Activated T-cell treated with anti-CD3 and anti-CD28 coated beads for 48 hours (primary cell): ENCODE measurements at places on chromosomes 5 and 9.

- no peak for DNase-seq
These were observed 167.8 kb downstream of the PAM start for GRCh38 chr5:102922799-102923477.

GRCh38 chr5:6399980-6400910 is 21.9 kb upstream of the MED10 start:
- DNase-seq = no peak

DNA sequence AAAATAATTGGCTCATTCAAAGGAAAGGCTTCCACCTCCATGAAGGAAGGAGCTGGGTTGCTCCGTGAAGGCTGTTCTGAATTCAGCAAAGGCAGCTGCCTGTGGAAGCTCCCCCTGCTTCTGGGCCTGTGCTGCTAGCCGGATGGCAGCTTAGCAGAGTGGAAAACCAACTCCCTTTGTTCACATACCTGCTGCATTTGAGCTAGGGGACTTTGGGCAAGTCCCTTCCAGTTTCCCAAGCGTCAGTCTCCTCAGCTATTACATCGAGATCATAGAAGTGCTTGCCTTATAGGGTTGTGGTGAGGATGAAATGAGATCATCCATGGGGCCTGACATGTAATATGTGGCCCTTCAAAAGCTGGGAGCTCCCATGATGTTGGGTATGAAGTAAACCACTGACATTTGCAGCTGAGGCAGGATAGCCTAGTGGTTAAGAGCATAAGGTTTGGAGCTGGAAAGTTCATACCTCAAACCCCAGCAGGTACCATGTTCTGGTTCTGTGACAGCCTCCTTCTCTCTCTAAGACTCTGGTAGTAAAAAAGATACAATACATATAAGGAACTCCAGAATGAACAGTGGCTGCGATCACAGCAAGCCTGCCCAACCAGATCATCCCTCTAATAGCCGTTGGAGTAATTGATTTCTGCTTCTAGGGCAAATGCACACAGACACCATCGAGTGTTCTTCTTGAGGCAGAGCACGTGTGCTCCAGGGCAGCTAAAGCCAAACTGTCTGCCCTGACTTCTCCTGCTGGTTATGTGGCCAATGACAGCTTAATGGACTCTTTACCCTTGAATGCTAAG is 11.0 kb upstream of the DENND1A start:
- DNase-seq = no peak

- DNase-seq = no peak
These were observed 179.0 kb upstream of the TNC start for GRCh38 chr9:115296831-115297565.

DNA sequence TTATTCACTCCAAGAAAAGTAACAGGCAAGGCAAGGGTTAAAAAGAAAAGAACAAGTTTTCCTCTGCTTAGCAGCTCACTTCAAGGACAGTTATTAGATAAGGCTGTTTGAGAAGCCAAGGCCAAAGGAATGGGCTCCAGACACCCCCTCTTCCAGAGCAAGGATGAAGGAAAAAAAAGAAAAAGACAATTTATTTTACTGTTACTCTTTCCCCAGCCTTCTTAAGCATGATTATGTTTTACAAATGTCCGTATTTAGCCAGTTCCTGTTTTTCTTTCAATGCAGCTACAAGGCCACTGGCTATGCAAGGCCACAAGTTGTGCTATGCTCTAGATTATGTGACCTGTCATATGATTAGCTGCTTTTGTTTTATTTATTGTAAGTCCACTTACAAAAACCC is 106.5 kb upstream of the SIMC1 start:
- no peak for DNase-seq

GRCh38 chr9:105385381-105385985 is 62.4 kb upstream of the FSD1L start:
- DNase-seq = no peak

- no peak for DNase-seq
These were observed 539.6 kb downstream of the LRRC70 start for GRCh38 chr5:63118221-63118620.

DNA sequence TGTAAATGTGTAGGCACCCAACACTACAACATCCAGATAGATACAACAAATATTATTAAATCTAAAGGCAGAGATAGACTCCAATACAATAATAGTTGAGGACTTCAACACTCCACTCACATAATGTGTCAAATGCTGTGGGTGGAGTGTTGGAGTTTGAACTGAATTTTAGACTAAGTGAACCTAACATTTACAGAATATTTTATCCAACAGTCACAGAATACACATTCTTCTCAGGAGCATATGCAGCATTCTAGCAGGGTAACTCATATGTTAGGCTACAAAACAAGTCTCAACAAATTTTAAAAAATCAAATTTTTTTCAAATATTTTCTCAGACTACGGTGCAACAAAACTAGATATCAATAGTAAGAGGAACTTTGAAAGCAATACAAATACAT is 648.7 kb upstream of the CDH18 start:
- DNase-seq = no peak

GRCh38 chr9:92003308-92004044 is 53.4 kb upstream of the ROR2 start:
- no peak for DNase-seq

GRCh38 chr5:89297066-89297465 is 414.1 kb upstream of the MEF2C start:
- no peak for DNase-seq

DNA sequence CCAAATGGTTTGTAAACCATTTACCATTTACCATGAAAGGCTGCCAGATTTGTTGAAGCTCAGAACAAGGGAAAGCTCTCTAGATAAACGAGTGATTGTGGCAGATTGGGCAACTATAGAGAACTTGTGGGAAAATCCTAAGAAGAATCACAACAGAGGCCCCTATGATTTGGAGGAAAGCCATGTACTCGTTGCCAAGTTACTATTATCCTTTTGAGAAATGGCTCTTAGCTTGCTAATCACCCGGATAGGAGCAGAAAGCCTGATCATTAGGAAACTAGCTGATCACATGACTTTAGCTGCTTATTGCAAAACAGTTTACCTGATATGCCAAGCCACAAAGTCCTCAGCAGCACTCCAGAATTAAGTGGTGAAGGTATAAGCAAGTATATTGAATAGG is 23.5 kb upstream of the ATG10 start:
- no peak for DNase-seq

- no peak for DNase-seq
These were observed 17.0 kb downstream of the WNK2 start for GRCh38 chr9:93200989-93201334.

DNA sequence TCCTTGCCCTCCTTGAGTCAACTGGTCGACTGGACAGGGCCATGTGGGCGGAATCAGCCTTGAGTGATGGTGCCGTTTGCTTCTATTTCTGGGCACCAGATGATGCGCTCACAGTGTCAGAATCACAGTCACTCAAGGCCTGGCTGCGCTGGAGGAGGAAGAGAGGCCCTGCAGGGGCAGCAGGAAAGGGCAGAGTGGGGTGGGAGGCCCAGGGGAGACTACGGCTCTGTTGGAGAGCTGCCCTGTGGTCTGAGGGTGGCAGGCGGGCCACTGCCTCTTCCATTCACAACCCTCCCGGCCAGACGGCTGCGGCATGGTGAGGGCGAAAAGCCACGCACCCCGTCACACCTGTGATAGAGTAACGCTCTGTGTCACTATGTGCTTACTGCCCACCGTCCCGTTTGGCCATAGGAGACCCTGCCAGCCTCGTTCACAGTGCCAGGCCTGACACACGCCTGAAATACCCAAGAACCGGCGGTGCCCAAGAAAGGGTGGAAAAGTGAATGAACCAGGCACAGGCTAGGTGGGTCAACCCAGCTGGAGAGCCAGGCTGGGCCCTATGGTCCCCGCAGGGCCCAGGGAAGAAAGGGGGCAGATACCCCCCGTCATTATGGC is 9.9 kb downstream of the PLPP7 start:
- no peak for DNase-seq

- DNase-seq = no peak
These were observed 263.4 kb upstream of the ACTBL2 start for GRCh38 chr5:57745700-57746651.
